Stimulated activated CD8-positive, alpha-beta memory T cell treated with anti-CD3 and anti-CD28 coated beads, Interleukin-15, amount 100 ng/mL, for 4 hours (primary cell): ENCODE measurements at places on chromosomes 2 and 18.

- no peak for DNase-seq
Measured at GRCh38 chr2:33371304-33372090, 105.0 kb upstream of the RASGRP3 start.

DNA sequence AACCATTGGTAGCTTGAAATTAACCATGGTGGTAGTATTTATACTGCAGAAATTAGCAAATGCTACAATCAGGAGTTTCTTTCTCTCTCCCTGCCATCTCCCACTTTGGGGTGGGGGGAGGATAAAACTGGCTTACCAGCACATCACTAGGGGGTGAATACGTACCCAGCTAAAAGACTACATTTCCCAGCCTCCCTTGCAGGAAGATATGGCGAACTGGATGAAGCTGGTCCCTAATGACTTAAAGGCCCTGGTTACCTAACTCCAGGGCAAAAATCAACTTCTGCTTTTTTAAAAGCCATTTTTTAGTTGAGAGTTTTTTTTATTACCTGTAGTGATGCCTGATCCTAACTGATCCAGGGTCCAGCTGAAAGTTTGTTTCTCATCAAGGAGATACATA lies 70.3 kb upstream of the RAB12 start:
- no peak for DNase-seq

- DNase-seq: no peak
Measured at GRCh38 chr2:203603456-203604389, 68.6 kb upstream of the RAPH1 start.

DNA sequence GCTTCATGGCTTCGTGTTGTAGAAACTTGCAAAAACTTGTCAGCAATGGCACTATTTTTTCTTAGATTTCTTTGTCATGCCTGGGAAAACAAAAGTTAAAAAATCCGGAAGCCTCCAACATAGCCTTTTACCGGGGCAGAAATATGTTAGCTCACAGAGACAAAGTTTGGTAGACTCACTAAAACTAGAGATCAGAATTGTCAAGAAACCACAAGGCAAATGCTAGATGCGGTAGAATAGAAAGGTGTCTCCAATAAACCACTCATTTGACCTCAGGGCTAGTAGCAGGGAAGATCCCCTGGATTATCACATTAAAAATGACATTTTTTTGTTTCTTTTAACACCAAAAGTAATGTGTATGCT lies 405 bp downstream of the CASP10 start:
- DNase-seq: no peak

GRCh38 chr2:11444737-11445136 lies 21.2 kb downstream of the E2F6 start:
- no peak for DNase-seq

DNA sequence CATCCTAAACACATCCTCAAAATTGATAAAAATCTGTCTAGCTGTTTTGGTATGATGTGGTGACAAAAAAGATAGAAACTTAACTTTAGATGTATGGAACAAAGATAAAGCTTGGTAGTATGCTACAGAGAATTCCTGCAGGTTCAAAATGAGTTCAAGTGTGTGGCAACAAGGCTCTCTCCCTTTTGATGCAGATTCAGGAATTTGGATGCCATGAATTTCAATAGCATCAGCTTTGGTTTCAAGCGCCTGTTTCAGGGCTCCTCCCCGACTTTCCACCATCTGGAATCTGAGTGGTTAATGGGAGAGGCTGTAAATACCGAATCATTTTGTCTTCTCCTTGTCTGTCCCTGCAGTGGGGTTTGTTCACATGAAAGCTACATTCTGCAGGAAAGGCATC lies 180.6 kb downstream of the MTX2 start:
- no peak for DNase-seq

- DNase-seq: no peak
Measured at GRCh38 chr2:105688946-105689345, 55.8 kb upstream of the NCK2 start.

- DNase-seq: no peak
Measured at GRCh38 chr2:236359426-236360045, 95.3 kb upstream of the ASB18 start.

GRCh38 chr2:127216593-127216992 lies 3.5 kb downstream of the CYP27C1 start:
- no peak for DNase-seq

DNA sequence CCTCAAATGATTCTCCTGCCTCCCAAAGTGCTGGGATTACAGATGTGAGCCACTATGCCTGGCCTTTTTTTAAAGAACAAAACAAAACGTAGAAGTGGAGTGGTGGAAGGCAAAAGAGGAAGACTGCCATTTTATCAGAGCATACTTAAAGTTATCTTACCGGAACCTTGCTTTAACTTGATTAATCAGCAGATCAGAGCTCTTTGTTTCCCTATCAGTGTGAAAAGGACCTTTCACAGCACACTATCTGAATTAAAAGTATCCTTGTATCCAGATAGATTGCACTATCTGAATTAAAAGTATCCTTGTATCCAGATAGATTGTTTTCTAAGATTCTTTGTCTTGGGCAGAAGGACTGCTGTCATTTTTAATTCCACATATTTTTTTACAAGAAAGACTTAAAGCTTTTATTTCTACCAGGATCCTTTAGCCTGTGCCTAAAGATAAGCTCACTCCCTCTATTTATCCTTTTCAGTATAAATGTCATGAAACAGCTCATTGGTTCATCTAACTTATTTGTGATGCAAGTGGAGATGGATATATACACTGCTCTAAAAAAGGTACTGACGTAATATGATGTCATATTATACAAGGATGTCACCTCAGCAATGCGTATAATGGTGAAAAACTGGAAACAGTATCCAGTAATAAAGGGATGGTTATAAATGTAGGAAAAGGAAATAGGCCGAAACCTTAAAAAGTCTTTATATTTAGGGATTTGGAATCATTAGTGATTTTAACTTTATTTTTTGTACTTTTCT lies 17.8 kb downstream of the GMCL1 start:
- DNase-seq: no peak

DNA sequence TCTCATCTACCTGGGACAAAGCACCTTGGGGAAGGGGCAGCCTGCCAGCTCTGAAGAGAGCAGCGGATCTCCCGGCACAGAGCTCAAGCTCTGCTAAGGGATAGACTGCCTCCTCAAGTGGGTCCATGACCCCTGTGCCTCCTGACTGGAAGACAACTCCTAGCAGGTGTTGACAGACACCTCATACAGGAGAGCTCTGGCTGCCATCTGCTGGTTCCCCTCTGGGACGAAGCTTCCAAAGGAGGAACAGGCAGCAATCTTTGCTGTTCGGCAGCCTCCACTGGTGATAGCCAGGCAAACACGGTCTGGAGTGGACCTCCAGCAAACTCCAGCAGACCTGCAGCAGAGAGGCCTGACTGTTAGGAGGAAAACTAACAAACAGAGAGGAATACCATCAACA lies 549.9 kb upstream of the LRATD1 start:
- no peak for DNase-seq

GRCh38 chr18:23738575-23738974 lies 49.3 kb downstream of the LAMA3 start:
- no peak for DNase-seq

- no peak for DNase-seq
Measured at GRCh38 chr2:98880266-98881152, 55.5 kb downstream of the CRACDL start.

DNA sequence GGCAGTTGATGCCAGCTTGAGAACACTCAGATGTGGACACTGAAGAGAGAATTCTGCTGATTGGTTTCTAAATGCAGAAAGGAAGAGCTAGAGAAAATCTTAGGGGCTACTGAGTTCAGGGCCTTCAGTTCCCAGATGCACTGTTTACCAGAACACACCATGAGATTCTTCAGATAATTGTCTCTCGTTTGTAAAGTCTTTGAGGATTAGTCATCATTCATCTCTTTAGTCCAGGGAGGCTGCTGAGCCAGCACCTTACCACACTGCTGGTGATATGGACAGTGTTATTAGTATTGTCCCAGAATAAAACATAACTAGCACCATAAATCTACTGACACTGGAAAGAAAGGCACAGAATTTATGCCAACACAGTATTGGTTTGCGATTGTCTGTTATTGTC lies 690.8 kb upstream of the CELF4 start:
- no peak for DNase-seq
